ENCODE measurements at places on chromosomes 13 and 19. TPM values are rescaled to one million over a fixed set of nuclear protein-coding genes. Genes with fewer than 3 reads are reported as not detected.

Gene SELENOV
- total RNA-seq: 6.9 TPM

GRCh38 chr13:52924289-52925148 lies 76.1 kb upstream of the PCDH8 start:
- no peak for DNase-seq
- no peaks in the 10 kb centered on the region for H3K36me3 ChIP-seq
- peaks cover 3% of the 10 kb centered on the region for H3K4me1 ChIP-seq
- no peaks in the 10 kb centered on the region for H3K27me3 ChIP-seq
- no peak overlapping the region for H3K27ac ChIP-seq

GRCh38 chr19:43545276-43545675 lies 12.3 kb downstream of the ZNF575 start:
- H3K27ac ChIP-seq: no peak overlapping the region
- no peaks in the 10 kb centered on the region for H3K27me3 ChIP-seq
- no peaks in the 10 kb centered on the region for H3K4me1 ChIP-seq
- DNase-seq: no peak

DNA sequence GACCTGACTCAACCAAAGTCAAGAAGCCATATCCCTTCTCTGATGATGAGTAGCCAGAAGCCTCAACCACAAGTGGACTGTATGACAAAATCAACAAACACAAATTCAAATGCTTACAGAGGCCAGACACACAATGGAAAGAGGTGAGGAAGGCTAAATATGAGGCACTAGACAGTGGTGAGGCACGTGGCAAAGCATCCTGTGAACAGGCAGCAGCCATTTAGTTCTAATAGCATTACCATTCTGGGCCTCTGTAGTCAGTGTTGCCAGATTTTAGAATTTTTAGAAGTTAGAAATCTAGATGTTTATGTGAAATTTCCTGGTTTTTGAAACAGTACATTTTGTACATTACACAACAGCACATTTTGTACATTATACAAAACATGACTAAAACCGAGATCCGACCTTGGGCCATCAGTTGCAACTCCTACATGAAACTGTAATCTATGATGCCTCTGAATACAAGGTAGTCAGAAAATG lies 403.3 kb downstream of the COG6 start:
- H3K27me3 ChIP-seq: no peaks in the 10 kb centered on the region
- no peak overlapping the region for H3K4me3 ChIP-seq
- no peaks in the 10 kb centered on the region for H3K36me3 ChIP-seq
- H3K27ac ChIP-seq: no peak overlapping the region
- DNase-seq: no peak

DNA sequence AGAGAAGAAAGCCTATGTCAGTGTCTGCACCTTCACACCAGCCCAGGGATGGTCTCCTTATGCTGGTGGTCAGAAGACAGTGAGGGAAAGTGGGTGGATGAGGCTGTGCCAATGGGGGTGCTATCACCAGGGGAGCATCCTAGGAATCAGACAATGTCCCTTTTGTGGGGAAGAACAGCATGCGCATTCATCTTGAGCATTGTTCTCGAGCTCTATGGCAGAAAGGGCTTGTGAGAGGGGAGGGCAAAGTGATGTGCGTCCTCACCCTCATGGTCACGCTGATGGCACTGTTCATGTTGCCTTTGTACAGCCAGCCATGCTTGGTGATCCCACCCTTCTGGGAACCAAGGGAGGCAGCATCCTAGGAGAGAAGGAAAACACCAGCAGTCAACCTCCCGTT lies 56.1 kb downstream of the DOCK9 start:
- H3K27ac ChIP-seq: no peak overlapping the region
- H3K27me3 ChIP-seq: no peaks in the 10 kb centered on the region
- H3K4me1 ChIP-seq: peaks cover 5% of the 10 kb centered on the region
- DNase-seq: no peak

- no peak overlapping the region for H3K27ac ChIP-seq
- H3K4me1 ChIP-seq: no peaks in the 10 kb centered on the region
- no peak for DNase-seq
- H3K36me3 ChIP-seq: no peaks in the 10 kb centered on the region
- H3K4me3 ChIP-seq: no peak overlapping the region
- H3K27me3 ChIP-seq: no peaks in the 10 kb centered on the region
These were observed 7.5 kb upstream of the MIER2 start for GRCh38 chr19:351976-352625.

DNA sequence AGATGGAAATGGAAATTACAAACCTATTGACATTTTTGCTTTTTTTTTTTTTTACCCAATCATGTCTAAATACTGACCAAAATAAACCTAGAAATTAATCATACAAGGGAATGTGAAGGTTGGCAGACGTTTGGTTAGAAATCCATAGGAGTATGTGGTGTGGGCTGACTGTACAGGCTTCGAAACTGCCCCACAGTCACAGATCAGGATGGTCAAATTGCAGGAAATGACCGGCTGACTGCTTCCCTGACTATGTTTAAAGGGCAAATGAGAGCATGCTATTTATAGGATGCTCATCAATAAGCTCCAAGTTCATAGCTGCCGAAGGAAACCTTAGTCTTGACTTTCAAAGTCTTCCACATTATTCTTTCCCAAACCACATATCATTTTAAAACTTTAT lies 118.4 kb downstream of the COG6 start:
- no peaks in the 10 kb centered on the region for H3K27me3 ChIP-seq
- H3K4me3 ChIP-seq: no peak overlapping the region
- H3K4me1 ChIP-seq: no peaks in the 10 kb centered on the region
- no peak overlapping the region for H3K27ac ChIP-seq
- no peak for DNase-seq

Gene UHRF1
- total RNA-seq: 111 TPM

Gene TDRD3
- 16.9 TPM for total RNA-seq

DNA sequence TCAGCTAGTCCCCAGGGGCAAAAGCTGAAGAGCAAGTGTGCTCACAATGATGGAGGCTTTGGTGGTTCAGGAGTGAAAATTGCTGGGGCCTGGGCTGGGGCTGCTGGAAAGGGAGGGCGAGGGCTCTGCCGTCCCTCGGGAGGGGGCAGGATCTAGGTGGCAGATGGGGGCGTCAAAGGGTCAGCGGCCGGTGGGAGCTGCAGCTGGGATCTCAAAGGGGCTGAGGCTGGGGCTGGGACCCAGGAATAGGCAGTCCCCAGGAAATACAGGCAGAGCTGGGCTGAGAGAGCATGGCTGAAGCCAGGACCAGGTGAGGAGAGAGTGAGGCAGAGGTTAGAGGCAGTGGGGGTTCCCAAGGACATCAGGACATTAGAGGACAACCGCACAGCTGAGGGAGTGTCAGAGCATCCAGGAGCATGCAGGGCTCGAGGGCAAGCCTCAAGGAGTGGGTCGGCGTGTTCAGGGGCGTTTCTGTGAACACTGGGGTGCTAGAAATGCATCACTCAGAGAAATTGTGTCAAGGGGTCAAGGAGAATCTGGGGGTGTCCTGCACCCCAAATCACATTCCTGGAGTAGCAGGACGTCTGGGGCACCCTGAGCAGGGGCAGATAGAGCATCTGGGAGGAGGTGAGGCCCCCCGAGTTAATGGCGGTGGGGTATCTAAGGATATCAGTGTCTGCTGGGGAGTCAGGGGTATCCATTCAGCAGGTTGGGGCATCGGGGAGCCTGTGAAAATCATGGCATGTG lies 1.2 kb upstream of the SYNE4 start:
- H3K36me3 ChIP-seq: peaks cover 5% of the 10 kb centered on the region
- no peak overlapping the region for H3K27ac ChIP-seq
- no peaks in the 10 kb centered on the region for H3K27me3 ChIP-seq

DNA sequence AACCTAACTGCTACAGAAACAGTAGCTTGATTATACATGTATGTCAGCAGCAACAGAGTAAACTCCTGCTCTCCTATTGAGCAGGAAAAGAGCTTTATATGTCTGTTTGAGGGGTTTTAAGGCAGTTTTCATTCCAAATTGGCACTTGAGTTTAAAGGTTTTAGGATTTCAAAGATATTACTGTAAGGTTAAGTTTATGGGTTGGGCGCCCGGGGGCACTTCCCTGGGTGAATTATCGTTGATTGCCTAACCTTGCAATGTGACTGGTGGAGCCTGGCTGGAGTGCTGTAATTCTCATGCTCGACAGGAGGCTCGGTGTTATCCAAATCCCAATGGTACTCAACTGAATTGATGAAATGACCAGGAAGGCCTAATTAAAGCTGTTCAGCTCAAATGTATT lies 1586.1 kb downstream of the OLFM4 start:
- H3K27me3 ChIP-seq: no peaks in the 10 kb centered on the region
- no peak for DNase-seq
- no peaks in the 10 kb centered on the region for H3K4me1 ChIP-seq
- H3K4me3 ChIP-seq: no peak overlapping the region

Gene ZNF566
- total RNA-seq: 18.0 TPM

DNA sequence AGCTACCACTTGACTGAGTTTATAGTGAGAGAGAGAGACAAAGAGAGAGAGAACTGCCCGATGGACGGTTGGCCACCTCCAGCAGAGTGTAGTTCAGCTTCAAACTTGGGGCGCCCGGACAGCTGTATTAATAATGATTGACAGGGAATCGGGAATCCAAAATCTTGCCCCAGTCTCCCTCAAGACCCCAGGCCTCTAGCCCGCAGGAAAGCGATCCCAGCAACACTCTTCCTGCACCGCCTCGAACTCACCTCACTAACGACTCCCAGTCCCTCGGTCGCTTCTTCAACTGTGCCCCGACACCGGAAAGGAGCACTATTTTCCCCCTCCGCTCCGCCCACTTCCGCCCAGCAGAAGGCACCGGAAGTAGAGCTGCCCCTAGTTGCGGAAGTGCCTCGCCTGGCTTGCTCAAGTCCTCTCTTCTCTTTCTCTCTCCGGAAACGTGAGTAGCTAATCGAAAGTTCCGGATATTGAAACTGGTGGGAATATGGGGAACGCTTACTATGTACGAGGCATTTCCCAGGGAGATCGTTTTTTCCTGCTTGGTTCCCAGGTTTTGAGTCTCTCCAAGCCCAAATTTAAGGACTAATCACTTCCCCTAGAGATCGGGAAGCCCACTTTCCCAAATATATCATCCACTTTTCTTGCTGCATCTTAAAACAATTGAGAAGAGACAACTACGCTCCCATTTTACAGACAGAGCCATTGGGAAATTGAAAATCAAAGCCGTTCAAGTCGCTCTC lies at the start of gene NOSIP:
Gene NOSIP, minus strand, starts transcription at position 293 of the 743 bp plus-strand sequence. CDS start 19,865 bp downstream, outside the sequence.
- no peaks in the 10 kb centered on the region for H3K27me3 ChIP-seq
- H3K4me1 ChIP-seq: no peaks in the 10 kb centered on the region
- peaks cover 4% of the 10 kb centered on the region for H3K36me3 ChIP-seq
- H3K27ac ChIP-seq: no peak within 1 kb of the TSS
- H3K4me3 ChIP-seq: peak within 1 kb of the TSS; percentile 95

Gene ZNF527
- 5.2 TPM for total RNA-seq

Measured in H9 (cell line).